Retina (tissue), 1 donor: ENCODE measurements at places on chromosomes 12 and 14.

DNA sequence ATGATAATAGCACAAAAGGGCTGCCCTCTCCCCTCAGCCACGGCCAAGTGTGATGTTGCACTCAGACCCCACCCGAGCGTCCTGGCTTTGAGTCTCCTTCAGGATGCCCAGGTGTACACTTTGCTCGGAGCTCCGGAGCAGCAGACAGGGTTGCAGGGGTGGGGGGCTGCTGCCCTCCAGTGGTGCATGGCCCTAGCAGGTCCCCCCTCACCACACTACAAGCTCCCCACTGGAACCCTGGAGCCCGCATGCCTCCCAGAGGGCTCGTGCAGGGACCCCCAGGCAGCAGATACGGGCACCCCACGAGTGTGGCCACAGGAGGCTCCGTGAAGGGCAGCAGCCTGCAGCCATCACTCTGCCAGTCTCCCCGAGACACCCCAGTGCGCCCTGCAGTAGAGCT is 69.9 kb upstream of the C14orf180 start:
- no peak for DNase-seq

GRCh38 chr14:40981247-40981646 is 625.4 kb upstream of the LRFN5 start:
- DNase-seq = no peak

- peak; percentile 78 for DNase-seq
Measured at GRCh38 chr14:88791629-88792472, 902 bp downstream of the EML5 start.

DNA sequence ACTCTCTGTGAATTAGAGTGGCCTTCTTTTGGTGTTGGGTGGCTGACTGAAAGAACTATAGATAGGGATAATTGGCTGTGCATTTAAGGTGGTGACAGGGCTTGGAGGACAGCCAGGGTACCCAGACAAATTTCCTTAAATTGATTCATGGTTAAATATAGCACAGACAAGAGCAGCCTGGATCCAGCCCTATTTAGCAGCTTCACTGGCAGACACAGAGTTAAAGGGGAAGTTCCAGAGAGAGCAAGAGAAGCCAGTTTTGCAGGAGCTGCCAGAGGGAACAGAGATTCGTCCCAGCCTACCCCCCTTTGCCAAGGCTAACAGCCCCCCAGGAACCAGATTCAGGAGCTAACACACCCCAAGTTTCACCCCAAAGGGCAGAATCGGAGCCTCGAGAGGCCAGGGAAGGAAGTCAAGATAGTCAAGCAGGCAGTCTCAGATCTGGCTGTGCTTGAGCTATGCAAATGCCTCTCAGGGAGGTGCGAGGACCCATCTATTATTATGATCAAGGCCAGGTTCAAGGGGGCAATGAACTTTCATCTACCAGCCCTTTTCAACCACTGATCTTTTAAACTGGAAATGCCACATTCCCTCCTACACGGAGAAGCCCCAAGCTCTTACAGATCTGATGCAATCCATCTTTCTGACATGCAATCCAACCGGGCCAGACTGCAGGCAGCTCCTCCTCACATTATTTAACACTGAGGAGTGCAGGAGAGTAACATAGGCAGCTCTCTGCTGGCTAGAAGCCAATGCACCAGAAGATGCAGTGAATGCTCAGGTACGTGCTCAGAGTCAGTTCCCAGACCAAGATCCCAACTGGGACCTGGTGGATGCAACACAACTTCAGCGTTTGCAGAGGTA is 58.2 kb downstream of the DHRS2 start:
- peak; percentile 31 for DNase-seq

DNA sequence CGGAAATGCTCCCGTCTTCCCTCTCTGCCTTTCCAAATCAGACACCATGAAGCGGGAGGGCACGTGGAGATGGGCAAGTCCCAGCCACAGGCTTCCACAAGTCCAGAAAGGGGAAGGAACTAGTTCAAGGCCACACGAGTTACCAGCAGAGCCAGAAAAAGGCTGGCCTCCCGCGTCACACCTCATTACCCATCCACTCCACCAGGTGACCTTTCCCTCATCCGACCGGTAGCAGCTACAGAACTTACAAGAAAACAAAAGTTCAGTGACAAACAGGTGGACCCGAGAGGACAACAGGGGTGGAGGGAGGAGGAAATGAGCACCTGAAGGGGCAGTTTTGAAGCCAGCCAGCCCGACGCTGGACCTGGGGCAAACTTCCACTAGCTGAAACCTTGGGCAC is 46.9 kb downstream of the CHGA start:
- DNase-seq = no peak

DNA sequence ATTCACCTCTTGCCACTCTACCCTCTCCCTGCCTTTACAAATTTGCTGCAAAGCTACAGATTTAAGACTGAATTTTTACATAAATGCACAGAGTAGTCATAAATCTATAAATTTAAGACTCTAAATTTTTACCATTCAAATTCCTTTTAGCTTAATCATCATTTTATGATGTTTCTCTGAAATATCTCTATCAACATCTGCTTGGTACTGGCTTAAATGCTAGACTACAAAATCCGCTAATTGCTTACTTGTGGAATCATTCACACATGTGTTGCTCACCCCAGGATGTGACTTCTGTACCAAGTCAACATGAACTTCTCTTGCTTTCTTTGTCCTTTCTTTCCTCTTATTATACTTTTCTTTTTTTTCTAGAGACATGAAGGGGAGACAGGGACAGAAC is 109.2 kb downstream of the GALC start:
- no peak for DNase-seq

DNA sequence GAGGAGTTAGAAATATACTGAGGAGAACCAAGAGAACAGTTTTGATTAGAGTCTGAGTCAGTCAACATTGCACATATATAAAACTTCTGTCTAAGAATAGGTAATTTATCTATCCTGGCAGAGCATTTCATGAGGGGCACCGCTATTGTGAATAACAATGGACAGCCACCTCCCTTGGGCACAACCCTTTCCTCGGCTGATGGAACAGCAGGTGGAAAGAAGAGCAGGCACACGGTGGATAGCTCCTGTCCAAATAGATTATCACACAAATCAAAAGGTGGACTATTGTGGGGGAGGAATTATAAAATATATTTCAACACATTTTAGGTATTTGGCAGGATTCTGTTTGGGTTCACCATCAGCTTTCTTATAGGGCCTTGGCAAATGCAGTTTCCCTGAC is 84.0 kb upstream of the PTPRB start:
- DNase-seq = peak; percentile 61

- peak; percentile 79 for DNase-seq
Measured at GRCh38 chr12:52082988-52083637, 3.6 kb downstream of the SMIM41 start.

DNA sequence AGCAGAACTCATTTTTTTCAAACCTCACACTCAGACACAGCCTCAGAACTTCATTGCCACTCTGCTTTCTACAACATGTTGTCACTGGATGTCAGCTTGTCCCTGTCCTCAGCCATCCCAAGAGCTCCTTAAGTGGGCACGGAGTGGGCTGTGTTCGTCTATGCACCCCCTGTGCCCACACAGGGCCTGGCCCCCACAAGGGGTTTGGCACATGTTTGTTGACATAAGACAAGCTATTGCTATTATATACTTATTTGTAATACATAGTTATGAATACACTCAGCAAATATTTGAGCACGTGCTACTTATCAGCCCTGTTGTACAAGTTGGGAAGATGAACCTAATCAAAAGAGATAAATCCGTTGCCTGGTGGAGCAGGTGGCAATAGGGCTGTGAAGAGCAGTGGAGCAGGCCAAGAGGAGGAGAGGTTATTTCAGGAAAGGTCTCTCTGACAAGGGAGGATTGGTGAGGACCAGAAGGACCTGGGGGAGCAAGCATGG is 4.3 kb upstream of the BDKRB1 start:
- no peak for DNase-seq

DNA sequence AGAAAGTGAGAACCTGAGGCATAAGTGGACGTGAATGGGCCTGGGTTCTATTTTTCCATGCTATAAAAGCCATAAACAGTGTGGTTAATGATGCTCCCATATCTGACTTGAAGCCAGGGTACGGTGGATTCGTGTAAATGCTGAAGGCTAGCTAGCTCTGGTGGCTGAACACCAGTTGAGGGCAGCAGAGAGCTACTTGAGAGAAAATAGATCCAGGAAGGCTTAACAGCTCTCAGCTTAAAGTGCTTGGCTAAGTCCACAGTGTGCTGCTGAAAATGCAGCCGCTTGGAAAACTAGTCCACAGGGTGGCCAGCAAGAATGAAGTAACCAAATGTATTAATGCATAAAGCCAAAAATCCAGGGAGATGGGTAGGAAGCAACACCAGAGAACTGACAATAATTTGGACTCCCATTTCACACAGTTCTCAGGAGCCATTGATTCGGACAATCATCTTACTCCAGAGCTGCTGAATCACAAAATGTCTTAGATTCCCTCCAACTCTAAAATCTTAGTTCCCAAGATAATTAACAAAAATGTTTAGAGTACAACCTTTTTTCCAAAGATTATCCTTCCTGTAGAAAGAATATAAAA is 15.0 kb upstream of the FOXG1 start:
- peak; percentile 62 for DNase-seq

DNA sequence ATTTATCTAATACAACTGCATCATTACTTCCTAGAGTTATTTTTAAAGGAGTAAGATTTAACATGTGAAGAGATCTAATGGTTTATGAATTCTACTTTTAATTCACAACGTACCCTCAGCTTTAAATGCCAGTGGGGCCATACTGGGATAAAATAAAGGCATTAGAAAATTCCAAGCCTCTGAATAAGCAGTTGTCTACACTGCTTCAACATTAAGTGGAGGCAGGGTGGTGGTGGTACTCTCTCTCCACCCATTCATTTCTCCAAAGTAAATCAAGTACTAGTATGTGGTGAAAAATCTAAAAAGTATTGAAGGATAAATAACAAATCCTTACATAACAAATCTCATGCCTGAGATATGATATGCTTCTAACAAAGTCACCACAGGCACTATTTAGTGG is 52.4 kb downstream of the FERMT2 start:
- no peak for DNase-seq

GRCh38 chr12:91769736-91770135 is 375.9 kb downstream of the BTG1 start:
- DNase-seq = no peak

- no peak for DNase-seq
Measured at GRCh38 chr12:68293347-68293746, 38.8 kb downstream of the MDM1 start.

DNA sequence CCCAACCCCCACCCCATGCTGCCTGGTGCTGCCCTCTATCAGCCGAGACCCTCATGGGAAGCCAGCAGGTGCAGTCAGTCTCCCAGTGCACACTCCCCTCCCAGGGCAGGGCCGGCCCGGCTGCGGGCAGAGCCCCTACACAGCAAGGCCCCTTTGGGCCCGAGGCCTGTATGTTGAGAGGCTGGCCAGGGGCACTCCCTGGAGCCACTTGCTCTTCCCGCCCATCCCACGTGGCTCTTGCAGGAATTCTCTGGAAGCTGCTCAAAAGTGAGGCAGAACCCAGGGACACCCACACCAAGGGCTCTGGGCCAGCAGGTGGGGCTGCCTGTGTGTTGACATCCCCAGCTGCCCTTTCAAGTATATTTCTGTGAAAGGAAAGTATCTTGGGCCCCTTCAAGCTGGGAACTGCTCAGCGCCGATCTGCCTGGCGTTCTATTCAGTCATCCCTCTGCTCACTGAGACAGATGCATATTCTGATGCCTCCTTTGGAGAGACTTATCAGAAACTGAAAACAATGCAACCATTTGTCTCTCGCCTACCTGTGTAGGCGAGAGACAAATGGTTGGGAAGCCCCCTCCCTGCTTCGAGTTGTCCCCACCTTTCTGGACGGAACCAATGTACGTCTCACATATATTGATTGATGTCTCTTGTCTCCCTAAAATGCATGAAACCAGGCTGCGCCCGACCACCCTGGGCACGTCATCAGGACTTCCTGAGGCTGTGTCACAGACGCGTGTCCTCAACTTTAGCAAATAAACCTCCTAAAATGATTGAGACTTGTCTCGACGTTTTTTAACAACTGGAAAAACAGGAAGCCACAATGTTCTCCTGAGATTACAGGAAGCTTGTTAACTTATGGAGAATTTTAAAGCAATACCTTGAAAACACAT is 6.0 kb downstream of the GPR132 start:
- peak; percentile 60 for DNase-seq

- DNase-seq = no peak
Measured at GRCh38 chr14:102970496-102970895, 48.0 kb downstream of the AMN start.

- no peak for DNase-seq
Measured at GRCh38 chr14:74684434-74684833, 28.4 kb downstream of the AREL1 start.

DNA sequence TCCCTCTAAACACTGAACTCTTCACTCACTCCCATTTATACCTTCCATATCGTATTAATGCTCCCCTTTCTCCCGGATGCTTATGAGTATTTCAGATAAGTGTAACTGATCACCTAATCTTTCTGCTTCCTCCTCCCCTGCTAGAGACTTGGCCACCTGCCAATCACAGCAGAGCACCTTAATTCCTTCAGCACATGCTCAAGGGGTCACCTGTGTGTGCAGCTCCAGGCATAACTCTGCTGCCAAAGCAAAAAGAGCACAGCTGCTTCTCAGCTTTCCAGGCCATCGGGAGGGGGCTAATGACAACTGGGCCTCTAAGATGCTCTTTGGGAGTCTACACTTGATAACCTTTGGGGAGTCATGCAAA is 106.9 kb upstream of the DYRK2 start:
- no peak for DNase-seq

DNA sequence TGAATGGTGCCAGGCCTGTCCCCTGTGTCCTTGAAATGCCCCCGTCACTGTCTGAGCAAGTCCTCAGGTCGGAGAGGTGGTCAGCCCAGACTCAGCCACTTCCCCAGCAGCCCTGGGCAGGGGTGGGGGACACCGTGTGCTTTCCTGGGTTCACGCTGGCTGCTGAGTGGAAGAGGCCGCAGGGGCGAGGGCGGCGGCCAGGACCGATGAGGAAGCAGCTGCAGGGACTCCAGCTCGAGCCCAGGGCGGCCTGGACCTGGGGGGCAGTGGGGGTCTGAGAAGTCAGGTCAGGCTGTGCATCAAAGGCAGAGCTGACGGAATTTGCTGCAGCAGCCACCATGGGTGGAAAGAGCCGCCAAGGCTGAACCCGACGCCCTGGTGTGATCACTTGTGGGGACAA is 28.4 kb downstream of the NOC4L start:
- no peak for DNase-seq
